ENCODE measurements at places on chromosomes 7 and 10. TPM values are rescaled to one million over a fixed set of nuclear protein-coding genes. Genes with fewer than 3 reads are reported as not detected.

DNA sequence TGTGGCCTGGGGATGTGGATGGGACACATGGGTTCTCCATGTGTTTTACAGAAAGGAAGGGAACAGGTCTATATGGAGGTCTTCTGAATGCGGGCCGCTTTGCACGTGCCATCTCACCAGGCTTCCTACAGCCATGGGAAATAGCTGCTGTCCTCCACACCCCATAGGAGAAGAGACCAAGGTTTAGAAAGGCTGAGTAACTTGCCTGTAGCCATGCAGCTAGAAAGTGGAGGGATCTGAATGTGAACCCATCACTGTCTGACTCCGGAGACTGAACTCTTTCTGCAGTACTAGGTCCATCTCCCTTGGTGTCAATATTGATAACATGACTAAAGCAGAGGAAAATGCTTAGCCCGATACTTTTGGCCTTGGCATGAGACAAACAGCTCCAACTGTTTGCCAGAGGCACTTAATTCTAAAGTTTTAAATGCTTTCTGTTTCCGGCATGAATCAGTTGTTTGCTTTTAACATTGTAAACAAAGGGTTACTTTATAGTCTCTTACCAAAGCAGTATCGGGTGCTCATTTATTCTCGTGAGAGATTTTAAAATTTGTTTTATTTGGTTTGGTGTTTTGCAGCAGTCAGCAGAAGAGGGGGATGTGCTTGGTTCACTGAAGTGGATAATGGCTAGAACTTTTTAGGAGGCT is 64.8 kb upstream of the LOXL4 start:
- no peak for DNase-seq

The MYPN gene
- total RNA-seq = 1.4 TPM

The TAS2R41 gene
- 2.6 TPM for total RNA-seq

The SFRP4 gene
- 3.4 TPM for total RNA-seq

- DNase-seq = no peak
Measured at GRCh38 chr7:85924062-85924461, 719.6 kb upstream of the GRM3 start.

DNA sequence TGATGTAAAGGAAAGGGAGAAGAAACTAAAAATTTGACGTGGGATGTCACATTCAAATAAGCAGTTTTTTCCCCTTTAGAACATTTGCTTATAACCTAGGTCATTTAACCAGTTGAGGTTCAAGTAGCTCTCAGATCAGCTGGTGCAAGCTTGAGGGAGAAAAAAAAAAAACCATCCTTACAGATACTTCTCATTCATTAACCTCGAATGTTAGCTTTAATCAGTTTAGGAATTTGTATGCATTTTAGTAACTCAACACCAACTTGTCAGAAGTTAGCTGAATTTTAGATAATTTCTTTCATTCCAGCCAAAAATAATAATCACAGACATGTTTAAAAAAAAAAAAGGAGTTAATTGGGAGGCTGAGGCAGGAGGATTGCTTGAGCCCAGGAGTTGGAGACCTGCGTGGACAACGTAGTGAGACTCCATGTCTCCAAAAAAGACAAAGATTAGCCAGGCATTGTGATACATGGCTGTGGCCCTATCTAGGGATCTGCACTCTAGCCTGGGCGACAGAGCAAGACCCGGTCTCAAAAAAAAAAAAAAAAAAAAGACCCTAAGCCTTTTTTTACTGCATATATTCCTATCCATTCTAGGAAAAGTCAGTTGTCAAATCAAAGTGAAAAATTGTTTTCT is 46.2 kb downstream of the BMPR1A start:
- DNase-seq = no peak
